GM12892 (cell line): ENCODE measurements at places on chromosomes 1 and 21.

- no peak for DNase-seq
Measured at GRCh38 chr1:82343381-82343780, 542.6 kb downstream of the ADGRL2 start.

DNA sequence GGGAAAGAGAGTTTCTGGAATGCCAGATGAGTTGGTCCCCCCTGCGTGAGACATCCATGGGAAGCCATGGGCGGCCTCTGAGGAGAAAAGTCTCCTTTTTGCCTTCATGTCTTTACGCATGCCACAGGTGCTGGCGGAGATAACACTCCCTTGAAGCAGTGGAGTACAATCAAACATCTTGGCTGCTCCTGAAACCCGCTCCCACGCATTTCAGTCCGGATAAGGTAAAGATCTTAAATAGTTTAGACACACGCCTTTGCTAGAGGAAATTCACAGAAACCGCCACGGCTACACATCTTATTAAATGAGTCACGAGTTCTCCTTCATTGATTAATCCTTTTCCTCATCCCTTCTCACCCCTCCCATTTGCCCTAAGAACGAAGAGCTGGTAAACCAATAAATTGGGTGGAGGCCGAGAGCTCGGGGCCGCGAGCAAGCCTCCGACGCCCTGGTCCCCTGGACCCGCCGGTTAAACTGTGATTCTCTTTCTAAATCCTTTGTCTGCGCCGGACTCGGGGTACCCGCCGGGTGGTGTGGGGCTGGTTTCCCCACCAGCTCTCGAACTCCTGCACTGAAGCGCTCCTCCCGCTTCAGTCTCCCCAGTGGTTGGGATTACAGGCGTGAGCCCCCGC lies 6.6 kb upstream of the ZNF669 start:
- no peak for DNase-seq

- no peak for DNase-seq
Measured at GRCh38 chr1:58928514-58928913, 144.7 kb upstream of the JUN start.

GRCh38 chr21:15638856-15639549 lies 90.8 kb upstream of the USP25 start:
- no peak for DNase-seq

- DNase-seq, result no peak
Measured at GRCh38 chr1:165068741-165069140, 287.8 kb downstream of the LMX1A start.

DNA sequence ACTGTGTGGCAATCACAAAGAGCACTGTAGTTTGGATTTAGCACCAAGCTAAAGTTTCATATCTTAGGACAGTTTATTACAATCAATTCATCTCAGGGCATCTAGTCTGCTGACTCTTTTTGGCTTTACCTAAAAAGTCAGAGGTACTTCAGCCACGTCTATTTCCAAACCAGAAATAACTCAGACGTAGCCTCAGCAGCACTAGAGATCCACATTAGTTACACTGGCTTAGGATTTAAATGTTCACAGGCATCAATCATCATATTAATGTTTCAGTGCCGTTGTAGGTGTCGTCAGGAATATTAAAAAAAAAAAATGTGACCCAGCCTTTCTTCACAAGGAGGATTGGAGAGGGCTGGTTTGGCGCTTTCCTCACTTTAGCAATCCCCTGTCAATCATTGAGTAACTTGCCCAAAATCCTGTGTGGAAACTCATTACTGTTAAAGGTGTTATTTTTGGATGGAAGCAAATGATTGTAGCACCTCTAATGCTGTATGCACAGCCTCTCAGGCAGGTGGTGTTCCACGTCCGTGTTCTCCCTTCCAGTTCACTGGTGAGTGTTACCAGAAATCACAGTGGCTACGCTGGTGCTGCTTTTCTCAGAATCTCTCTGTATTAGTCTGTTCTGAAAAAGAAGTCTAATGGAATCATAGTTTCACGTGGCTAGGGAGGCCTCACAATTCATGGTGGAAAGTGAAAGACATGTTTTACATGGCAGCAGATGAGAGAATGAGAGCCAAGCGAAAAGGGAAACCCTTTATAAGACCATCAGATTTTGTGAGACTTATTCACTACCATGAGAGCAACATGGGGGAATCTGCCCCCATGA lies 45.4 kb downstream of the NEK7 start:
- DNase-seq, result no peak

DNA sequence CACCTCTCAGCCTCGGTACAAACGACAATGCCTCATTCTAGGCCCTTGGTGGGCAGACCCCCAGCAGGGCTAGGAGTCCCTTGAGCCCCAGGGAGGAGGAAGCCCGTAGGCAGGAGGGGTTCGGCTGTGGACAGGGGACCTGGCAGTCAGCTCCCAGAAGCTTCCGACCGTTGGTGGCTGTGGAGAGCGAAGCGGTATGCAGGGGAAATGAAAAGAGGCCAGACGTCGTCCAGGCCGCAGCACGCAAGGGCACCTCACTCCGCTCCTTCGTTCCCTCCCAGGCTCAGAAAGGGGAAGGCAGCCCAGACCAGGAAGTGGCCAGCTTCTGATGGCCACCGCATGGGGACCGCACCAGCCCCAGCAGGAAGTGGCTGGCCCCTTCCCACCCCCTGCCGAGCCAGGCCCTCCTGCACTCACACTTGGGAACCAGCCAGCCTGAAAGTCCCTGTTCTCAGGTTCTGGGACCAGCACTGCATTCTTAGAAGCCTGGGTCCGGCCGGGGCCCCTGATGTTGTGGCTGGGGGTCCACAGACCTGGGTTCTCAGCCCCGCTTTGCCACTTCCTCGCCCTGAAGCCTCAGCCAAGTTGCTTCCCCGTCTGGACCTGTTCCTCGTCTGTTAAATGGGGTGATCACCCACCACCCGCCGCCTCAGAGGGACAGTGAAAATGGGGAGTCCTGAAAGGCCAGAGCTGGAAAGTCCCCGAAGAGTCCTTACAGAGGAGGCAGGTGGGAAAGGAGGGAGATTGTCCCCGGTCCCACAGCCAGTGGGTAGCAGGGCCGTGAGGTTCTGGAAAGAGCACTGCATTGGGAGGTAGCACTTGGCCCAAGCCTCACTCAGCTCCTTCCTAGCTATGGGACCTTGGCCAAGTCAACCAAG lies 104.0 kb upstream of the RUNX3 start:
- DNase-seq, result peak; percentile 52

- no peak for DNase-seq
Measured at GRCh38 chr1:205546541-205546940, 42.1 kb downstream of the CDK18 start.
